Right atrium auricular region (tissue), 2 donors: ENCODE measurements at places on chromosomes 5 and 9. TPM values are rescaled to one million over a fixed set of nuclear protein-coding genes. Genes with fewer than 3 reads are reported as not detected.

Gene LHX2
- not detected for total RNA-seq

Gene GPR21
- total RNA-seq = 1.4 TPM

Gene LCP2
- total RNA-seq = 3.9 TPM

Gene C5orf34
- total RNA-seq = 0.56 TPM

Gene GZMA
- not detected for total RNA-seq

Gene KIAA1958
- total RNA-seq = 4.1 TPM

Gene SIL1
- total RNA-seq = 32.7 TPM

DNA sequence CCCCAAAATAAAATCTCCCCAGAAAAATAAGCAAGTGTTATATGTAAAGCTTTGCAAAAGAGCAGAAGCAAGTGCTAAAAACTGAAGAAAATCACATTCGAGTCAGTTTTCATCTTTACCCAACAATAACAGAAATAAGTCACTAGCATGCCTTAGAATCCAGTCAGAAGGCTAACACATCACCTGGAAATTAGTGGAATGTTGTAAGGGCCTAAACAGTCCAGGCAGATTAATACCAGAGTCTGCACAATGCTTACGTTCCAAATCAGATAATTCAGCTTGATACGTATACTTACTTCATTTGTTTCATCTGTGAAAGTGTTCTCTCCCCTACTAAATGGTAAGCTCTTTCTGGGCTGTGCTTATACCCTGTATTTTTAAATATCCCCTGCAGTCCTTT, 42.7 kb downstream of the SUSD1 start:
- no peaks in the 10 kb centered on the region for H3K4me1 ChIP-seq
- H3K27ac ChIP-seq = no peak overlapping the region
- DNase-seq = no peak
- no peak overlapping the region for H3K4me3 ChIP-seq
- H3K27me3 ChIP-seq = no peaks in the 10 kb centered on the region

DNA sequence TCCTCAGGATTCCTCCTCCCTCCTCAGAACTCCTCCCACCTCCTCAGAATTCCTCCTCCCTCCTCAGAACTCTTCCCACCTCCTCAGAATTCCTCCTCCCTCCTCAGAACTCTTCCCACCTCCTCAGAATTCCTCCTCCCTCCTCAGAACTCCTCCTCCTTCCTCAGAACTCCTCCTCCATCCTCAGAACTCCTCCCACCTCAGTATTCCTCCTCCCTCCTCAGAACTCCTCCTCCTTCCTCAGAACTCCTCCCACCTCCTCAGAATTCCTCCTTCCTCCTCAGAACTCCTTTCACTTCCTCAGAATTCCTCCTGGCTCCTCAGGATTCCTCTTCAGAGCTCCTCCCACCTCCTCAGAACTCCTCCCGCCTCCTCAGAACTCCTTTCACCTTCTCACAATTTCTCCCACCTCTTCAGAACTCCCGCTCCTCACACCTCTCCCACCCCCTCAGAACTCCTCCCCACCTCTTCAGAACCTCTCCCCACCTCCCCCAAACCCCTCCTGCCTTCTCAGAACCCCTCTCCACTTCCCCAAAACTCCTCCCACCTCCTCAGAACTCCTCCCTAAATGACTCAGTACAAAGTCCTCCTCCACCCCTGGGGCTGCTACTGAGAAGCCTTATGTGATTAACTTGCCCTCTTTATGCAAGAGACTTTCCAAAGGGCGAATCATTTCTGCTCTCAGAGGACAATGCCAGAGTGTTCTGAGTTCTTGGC, 23.2 kb downstream of the SLC46A2 start:
- no peaks in the 10 kb centered on the region for H3K4me1 ChIP-seq
- H3K4me3 ChIP-seq = no peak overlapping the region
- peaks cover 12% of the 10 kb centered on the region for H3K36me3 ChIP-seq
- no peak for DNase-seq
- no peak overlapping the region for H3K27ac ChIP-seq

GRCh38 chr9:16540743-16541613, 329.5 kb downstream of the BNC2 start:
- H3K4me3 ChIP-seq = no peak overlapping the region
- H3K27me3 ChIP-seq = no peaks in the 10 kb centered on the region
- no peak overlapping the region for H3K27ac ChIP-seq
- no peaks in the 10 kb centered on the region for H3K36me3 ChIP-seq

GRCh38 chr5:142852416-142853198, 82.4 kb downstream of the ARHGAP26 start:
- H3K27me3 ChIP-seq = no peaks in the 10 kb centered on the region
- H3K4me3 ChIP-seq = no peak overlapping the region
- H3K27ac ChIP-seq = no peak overlapping the region
- H3K36me3 ChIP-seq = no peaks in the 10 kb centered on the region
- no peak for DNase-seq

GRCh38 chr5:52864371-52864770, 76.7 kb downstream of the ITGA1 start:
- DNase-seq = no peak
- no peak overlapping the region for H3K4me3 ChIP-seq
- no peaks in the 10 kb centered on the region for H3K4me1 ChIP-seq
- H3K27ac ChIP-seq = peak overlapping the region; percentile 36

GRCh38 chr5:1772634-1773033, 27.0 kb downstream of the MRPL36 start:
- H3K27ac ChIP-seq = no peak overlapping the region
- no peaks in the 10 kb centered on the region for H3K4me1 ChIP-seq
- H3K4me3 ChIP-seq = no peak overlapping the region
- H3K27me3 ChIP-seq = no peaks in the 10 kb centered on the region
- no peaks in the 10 kb centered on the region for H3K36me3 ChIP-seq
- no peak for DNase-seq

- H3K27me3 ChIP-seq = no peaks in the 10 kb centered on the region
- no peak for DNase-seq
- no peak overlapping the region for H3K27ac ChIP-seq
- H3K36me3 ChIP-seq = no peaks in the 10 kb centered on the region
- H3K4me1 ChIP-seq = peaks cover 63% of the 10 kb centered on the region
Measured at GRCh38 chr9:91903126-91903911, 46.7 kb downstream of the ROR2 start.

DNA sequence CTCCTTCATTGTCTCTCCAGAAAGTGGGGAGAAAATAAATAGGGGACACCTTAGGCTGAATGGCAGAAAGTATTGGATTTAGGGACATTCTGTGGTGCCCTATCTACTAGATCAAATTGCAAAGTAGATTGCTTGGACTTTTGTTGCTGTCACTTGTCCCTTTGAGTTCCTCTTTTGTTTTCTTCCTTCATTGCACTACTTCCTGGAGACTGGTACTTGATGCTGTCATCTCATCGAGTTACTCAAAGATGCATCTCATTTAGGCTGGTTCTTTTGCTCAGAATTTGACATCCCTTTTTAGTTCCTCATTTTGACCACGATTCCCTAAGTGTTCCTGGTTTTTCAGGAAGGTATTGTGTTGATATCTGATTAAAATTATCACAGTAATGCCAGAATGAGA, 137.6 kb downstream of the ADGRV1 start:
- DNase-seq = no peak
- H3K4me1 ChIP-seq = no peaks in the 10 kb centered on the region
- no peak overlapping the region for H3K4me3 ChIP-seq
- H3K27ac ChIP-seq = no peak overlapping the region

- H3K27ac ChIP-seq = no peak overlapping the region
- no peaks in the 10 kb centered on the region for H3K27me3 ChIP-seq
- no peaks in the 10 kb centered on the region for H3K4me1 ChIP-seq
- no peak overlapping the region for H3K4me3 ChIP-seq
Measured at GRCh38 chr9:89593727-89594427, 10.9 kb upstream of the GADD45G start.

- DNase-seq = no peak
- no peak overlapping the region for H3K27ac ChIP-seq
- no peak overlapping the region for H3K4me3 ChIP-seq
- no peaks in the 10 kb centered on the region for H3K36me3 ChIP-seq
- H3K4me1 ChIP-seq = no peaks in the 10 kb centered on the region
Measured at GRCh38 chr5:173808079-173808808, 79.9 kb upstream of the CPEB4 start.

GRCh38 chr9:121322037-121322736, 47.9 kb downstream of the STOM start:
- H3K36me3 ChIP-seq = peaks cover 98% of the 10 kb centered on the region
- peak; percentile 38 for DNase-seq
- no peaks in the 10 kb centered on the region for H3K27me3 ChIP-seq
- no peak overlapping the region for H3K4me3 ChIP-seq
- peaks cover 76% of the 10 kb centered on the region for H3K4me1 ChIP-seq
- H3K27ac ChIP-seq = peak overlapping the region; percentile 90

GRCh38 chr5:1542781-1543180, 19.0 kb upstream of the LPCAT1 start:
- no peak overlapping the region for H3K27ac ChIP-seq
- H3K36me3 ChIP-seq = no peaks in the 10 kb centered on the region
- peaks cover 20% of the 10 kb centered on the region for H3K4me1 ChIP-seq
- no peaks in the 10 kb centered on the region for H3K27me3 ChIP-seq
- DNase-seq = peak; percentile 81

DNA sequence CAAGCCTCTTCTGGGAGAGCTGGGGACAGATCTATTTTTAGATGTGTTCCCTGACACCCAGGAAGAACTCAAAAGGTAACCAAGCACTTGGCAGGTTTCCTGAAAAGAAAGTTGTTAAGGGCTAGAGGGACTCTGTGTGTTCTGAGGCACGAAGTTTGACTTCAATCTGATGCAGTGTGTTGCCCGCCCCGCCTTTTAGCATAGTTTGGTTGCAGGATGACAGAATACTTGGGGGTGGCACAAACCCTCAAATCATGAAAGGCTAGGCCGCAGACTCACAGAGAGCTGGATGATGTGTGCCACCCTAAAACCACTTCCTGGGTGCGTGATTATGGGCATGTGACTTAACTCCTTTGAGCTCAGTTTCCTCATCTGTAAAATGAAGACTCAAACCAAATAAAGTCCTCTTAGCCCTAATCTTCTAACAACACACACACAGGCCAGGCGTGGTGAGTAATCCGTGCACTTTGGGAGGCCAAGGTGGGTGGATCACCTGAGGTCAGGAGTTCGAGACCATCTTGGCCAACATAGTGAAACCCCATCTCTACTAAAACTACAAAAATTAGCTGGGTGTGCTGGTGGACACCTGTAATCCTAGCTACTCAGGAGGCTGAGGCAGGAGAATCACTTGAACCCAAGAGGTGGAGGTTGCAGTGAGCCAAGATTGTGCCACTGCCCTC, 12.8 kb upstream of the NDFIP1 start:
- H3K36me3 ChIP-seq = no peaks in the 10 kb centered on the region
- DNase-seq = no peak
- no peaks in the 10 kb centered on the region for H3K27me3 ChIP-seq
- H3K4me1 ChIP-seq = no peaks in the 10 kb centered on the region

DNA sequence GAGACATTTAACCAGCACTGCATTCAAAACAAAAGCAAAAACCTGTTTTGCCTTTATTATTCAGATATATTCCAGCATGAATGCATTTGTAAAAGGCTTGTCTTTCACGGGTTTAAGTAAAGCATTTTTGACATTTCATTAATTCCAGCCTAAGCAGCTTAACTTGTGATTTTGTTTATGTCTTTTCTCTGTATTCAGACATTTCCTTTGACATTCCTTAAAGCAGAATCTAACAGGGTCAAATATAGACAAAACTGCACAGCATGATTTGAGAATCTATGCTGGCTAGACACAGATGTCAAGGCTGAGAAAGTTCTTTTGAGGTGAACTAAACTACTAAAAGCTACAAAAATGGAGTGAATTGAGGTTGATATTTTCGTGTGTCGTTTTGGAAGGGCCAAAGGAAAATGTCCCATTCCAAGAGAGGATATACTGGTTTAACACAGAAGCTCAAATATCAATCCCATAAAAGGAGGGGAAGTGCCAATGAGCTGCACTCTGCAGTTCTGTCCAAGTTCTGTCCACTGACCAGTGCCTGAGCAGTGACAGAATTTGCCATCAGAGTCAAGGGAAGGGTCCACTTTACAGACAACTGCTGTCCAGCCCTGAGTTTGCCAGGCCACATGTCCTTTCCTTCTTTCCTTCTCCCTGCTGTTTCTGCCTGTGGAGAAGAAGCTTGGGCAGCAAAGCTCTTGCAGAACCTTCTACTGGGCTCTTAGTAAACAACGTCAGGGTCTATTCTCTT, 198.7 kb upstream of the KLF9 start:
- no peak overlapping the region for H3K4me3 ChIP-seq
- H3K27ac ChIP-seq = peak overlapping the region; percentile 76
- no peak for DNase-seq
- peaks cover 48% of the 10 kb centered on the region for H3K4me1 ChIP-seq

DNA sequence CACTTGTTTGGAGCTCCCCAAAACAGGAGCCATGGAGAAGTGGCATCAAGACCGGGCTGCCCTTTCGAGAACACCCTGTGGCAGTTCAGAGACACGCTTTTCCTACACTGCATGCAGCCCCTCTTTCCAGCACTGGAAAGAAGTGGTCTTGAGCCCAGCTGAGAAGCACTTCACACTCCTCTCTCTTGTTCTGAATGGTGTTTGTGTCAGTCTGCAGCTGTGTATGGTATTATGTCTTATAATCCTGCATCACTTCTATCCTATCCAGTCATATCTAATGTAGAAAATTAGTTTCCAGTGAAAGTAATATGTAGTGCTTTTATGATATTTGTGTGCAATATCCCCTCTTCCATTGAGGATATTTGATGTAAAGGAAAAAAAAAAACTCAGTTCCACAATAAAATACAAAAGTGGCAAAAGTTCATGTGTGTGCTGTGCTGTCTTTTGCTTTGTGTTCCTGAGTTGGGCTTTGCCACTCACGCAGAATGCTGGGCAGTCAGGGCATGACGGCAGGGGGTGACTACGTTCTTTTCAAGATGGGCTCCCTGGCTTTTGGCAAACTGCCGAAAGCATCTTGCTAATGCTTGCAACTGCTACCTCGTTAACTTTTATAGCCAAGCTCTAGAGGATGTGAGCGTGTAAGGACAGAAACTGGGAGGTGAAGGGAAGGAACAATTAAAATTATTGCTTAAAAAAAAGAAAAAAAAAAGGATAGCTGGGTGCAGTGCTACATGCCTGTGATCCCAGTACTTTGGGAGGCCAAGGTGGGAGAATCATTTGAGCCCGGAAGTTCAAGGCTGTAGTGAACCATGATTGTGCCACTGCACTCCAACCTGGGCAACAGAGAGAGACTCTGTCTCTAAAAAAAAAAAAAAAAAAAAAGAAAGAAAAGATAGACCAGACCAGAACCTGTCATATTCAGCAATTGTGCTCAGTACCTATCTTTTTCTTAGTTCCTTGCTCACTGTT, 102.2 kb downstream of the MAP1B start:
- H3K27ac ChIP-seq = no peak overlapping the region
- no peaks in the 10 kb centered on the region for H3K27me3 ChIP-seq
- DNase-seq = no peak
- peaks cover 38% of the 10 kb centered on the region for H3K36me3 ChIP-seq
- peaks cover 24% of the 10 kb centered on the region for H3K4me1 ChIP-seq

GRCh38 chr9:35488021-35488420, 1.9 kb upstream of the RUSC2 start:
- no peak overlapping the region for H3K4me3 ChIP-seq
- H3K27me3 ChIP-seq = no peaks in the 10 kb centered on the region
- H3K4me1 ChIP-seq = peaks cover 35% of the 10 kb centered on the region
- no peak overlapping the region for H3K27ac ChIP-seq
- DNase-seq = no peak

- DNase-seq = no peak
- no peaks in the 10 kb centered on the region for H3K36me3 ChIP-seq
- H3K4me1 ChIP-seq = peaks cover 13% of the 10 kb centered on the region
- H3K27ac ChIP-seq = no peak overlapping the region
- H3K27me3 ChIP-seq = no peaks in the 10 kb centered on the region
- no peak overlapping the region for H3K4me3 ChIP-seq
Measured at GRCh38 chr9:98191181-98191608, 1.2 kb downstream of the CORO2A start.
